NCI-H748 treated with DMSO at 0.1 percent for 48 hours (cell line): ENCODE measurements at places on chromosomes 5 and 9.

DNA sequence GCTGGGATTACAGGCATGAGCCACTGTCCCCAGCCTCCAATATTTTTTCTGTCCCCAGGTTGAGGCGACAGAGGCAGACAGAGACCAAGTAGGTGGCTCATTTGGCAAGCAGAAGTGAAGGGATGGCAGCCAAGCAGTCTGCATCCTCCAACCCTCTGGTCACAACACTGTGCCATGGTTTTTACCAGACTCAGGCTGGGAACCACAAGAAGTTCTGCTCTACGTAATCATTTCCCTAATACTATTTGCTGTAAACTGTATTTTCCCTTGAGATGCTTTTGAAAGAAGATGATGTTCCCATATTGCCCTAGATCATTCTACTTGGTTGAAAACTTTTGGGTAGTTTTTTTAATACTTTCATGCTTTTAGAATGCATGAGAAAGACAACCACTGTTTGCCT is 40.5 kb downstream of the PTTG1 start:
- peak; percentile 44 for DNase-seq

DNA sequence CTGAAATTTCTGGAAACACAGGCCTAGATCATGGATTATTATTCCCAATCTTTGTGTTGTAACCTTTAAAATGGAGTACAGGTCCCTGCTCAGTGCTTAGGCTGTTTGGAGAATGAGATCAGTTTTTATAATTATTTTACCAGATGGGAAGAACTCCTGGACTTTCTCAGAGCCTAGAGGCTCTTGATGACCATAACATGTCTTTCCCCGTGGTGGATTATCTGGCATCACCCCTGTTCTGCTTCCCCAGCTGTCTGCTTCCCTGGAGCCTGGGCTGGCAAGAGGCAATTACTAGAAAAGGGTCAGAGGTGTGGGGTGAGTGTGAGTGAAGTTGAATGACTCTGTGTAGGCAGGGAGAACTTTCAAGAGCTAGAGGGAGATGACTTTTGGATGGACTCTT is 143.0 kb downstream of the CARTPT start:
- DNase-seq: no peak

DNA sequence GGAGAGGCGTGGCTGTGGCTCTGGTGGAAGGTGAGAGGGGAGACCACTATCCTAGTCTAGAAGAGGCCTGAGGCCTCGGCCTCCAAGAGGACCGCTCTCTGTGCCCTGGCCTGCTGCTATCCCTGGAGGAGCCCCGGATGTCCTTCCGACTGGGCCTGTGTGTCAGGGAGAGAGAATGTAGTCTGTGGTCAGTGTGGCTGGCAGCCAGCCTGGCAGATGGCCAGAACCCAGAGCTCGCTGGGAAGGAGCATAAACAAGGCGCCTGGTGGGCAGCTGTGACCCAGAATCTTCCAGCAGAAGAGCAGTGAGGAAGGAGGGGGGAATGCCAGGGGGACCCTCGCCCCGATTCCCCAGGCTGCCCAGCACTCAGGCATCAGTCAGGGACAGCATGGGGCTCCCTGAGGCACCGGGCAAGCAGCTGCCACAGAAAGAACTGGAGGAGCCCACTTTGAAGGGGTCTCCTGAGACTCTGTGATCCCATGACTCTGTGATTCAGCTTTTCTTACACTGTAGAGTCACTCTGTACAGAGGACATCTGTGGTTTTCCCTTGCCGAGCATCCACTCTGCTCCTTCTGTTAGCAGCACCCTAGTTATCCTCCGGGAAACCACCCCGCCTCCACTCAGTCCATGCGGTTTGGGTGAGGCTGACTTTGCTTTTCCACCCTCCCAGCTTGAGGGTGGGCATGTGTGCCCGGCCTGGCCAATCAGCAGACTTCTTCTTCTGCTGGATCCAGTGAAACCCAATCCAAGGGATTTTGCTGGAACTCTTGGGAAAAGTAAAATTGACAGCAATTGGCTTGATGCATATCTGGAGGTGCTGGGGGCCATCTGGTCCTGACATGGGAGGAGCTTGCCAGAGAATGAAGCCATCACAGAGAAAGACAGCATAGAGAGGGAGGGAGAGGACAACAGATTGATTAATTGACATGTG is 46.2 kb upstream of the PWWP2A start:
- DNase-seq: no peak

DNA sequence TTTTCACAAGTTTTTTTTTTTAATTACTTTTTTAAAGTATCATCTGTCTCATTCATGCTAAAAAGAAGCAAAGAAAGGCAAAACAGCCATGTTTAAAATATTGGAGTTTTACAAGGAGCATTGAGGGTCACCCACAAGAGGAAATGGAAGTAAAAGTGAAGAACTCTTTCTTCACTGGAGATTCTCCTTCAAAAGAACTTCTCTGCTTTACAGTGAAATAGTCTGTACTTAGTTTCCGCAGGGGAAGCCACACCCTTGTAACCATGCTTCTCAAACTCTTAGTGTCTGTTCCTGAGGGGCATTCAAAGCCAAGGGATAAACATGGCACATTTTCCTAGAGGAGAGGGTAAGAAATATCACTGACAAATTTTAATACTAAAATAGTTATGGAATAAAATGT is 8.6 kb downstream of the C9orf72 start:
- DNase-seq: no peak

DNA sequence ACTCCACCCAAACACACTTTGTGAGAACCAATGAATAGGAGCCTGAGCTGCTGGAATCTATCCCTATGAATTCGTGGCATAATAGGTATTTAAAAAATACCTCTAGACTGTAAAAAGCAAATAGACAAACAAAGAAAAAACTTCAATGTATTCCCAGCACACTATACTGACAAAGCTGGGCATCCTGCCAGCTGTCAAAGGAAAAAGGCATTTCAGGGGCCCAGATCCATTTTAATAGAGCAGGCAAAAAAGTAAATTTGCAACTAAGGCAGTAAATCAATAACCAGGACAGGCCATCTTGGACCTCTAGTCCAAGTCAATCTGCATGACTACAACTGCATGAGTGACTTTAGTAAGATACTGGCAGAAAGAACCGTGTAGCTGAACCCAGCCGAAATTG is 25.6 kb upstream of the LARP1 start:
- no peak for DNase-seq

GRCh38 chr5:52708463-52708862 is 79.3 kb upstream of the ITGA1 start:
- no peak for DNase-seq
